ENCODE measurements at places on chromosomes 13 and 19.

DNA sequence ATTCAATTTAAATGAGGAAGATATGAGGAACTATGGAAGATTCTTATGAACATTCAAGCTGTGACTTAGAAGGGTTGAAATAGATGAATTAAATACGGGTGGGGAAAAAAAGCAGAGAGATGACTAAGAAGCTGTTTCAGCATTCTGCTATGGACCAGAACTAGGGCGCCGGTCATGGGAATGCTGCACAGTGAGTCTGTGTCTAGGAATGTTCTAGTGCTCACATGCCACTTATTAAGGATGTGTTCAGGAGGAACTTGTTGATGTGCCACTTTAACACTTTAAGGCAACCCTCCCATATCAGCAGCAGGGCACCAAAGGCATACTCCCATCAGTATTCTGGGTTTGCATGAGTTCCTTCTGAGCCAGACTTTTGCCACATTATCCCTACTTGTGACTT, 152.1 kb downstream of the POSTN start:
- DNase-seq, result peak; percentile 83

- DNase-seq, result no peak
These were observed 75.5 kb downstream of the TNFSF13B start for GRCh38 chr13:108345016-108345415.

GRCh38 chr13:97761796-97762540, 191.5 kb upstream of the IPO5 start:
- no peak for DNase-seq

DNA sequence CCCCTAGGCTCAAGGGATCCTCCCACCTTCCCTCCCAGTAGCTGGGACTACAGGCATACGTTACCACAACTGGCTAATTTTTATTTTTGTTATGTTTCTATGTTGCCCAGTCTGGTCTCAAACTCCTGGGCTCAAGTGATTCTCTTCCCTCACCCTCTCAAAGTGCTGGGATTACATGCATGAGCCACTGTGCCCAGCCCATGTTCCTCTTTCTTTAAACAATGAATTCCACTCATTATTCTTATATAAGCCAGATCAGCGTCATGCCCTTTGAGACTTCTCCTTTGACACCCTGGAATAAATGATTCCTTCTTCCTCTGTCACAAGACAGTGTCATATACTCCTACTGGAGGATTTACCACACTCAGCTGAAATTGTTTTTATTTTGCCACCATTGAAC, 519.9 kb upstream of the SPRY2 start:
- no peak for DNase-seq

DNA sequence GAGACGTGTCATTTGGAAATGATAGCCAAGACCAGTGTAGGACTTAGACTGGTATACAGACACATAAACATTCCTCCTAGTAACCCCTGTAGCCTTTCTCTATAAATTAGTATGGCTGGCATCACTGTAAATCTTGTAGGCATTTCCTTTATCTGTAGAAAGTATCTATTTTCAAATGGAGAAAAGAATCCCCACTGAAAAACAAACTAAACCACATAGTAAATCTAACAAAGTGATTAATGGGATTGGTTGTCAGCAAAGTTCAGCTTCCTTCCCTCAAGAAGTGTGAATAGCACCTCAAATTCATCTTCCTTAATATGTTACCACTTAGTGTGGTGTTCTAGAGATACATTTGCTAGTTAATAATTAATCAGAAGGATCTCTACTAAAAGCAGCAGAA, 119.4 kb upstream of the NBEA start:
- no peak for DNase-seq

GRCh38 chr13:43180837-43181236, 157.5 kb downstream of the DNAJC15 start:
- DNase-seq, result no peak

DNA sequence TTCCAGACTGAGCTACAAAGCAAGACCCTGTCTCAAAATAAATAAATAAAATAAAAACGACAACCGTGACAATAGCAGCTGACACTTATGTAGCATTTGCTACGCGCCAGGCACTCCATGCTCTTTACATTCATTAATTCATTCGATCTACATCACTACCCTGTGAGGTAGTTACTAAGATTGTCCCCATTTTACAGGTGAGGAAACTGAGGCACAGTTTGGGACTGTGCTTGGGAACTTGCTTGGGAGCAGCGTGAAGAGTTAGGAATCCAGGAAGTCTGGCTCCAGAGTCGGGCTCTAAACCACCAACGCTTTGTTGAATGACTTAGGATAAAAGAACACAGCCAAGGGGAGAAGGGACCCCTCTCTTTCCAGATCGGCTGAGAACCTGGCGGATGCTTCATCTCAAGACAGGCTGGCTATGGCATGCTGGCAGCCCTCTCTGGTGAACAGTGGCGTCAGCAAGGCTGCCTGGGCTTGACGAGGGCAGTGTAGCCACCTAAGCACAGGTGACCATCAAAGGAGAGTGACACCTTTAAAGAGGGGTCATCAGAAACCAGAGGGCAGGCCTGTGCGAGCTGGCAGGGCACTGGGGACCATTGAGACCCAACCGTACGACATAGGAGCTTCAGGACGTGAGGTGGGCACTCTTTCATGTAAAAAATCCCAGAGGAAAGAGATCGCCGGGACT, 591 bp downstream of the DOHH start:
- no peak for DNase-seq

GRCh38 chr13:113857531-113858195, 6.2 kb downstream of the GAS6 start:
- DNase-seq, result no peak

DNA sequence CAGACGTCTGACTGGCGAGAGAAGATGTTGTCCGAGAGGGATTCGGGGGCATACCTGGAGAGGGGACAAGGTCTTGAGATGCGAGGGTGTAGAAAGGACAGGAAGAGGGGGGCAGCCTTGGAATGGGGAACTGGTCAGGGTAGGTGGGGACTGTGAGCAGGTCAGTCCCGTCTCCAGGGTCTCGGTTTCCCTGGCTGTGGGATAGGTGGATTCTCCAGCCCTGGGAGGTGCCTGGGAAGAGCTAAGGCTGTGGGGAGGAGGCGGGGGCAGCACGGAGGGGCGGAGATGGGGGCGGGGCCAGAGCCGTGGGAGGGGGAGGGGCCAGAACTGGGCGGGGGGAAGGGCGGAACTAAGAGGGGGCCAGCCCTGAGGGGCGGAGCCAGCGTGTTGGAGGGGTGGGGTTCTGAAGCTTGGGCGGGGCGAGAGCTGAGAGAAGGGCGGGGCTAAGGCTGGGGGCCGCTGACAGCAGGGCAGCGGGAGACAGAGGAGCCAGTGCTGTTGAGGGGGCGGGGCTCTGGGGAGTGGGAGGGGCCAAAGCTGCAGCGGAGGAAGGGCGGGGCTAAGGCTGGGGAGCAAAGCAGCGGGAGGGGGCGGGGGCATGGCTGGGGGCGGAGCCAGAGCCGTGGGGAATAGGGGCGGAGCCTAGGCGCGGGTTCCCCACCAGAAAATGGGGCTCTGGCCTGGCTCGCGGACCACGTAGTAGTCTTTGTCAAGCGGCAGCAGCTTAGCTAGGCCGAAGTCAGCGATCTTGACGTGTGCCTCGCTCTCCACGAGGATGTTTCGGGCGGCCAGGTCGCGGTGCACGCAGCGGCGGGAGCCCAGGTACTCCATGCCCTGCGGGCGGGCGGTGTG, 9.5 kb upstream of the INSL3 start:
- peak; percentile 59 for DNase-seq

DNA sequence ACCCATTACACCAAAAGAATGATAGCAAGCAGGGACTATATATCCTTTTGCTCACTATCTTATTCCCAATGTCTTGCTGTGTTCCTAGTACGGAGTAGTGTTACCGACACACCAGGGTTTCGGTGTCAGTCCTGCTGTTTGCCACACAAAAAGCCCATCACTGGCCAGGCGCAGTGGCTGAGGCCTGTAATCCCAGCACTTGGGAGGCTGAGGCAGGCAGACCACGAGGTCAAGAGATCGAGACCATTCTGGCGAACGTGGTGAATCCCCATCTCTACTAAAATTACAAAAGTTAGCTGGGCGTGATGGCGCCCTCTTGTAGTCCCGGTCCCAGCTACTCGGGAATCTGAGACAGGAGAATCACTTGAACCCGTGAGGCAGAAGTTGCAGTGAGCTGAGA, 1467.3 kb upstream of the MIR17HG start:
- no peak for DNase-seq

DNA sequence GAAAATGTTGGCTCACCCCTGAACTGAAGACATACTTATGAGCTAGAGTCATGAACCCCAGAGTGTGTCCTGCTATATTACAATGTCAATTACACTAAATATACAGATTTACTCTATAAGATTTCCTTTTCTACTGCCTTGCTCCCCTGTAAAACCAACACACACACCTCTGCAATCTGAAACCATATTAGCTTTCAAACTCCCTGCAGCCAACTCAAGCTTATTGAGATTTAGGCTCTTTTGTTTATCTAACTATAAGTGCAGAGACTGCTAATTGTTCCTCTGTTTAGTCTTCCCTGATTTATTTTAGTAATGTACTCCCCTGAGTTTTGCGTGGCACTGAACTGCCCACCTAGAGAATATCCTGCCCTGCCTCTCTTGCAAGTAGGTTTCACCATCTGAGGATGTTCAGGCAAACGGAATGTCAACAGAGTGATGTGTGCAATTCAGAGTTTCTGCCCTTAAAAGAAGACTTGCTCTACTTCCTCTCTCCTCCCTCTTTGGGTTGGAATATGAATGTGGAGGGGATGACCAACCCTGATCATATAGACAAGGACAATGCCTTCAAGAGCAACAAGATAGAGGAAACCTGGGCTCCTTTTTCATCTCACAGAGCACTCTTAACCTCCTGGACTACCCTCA, 22.3 kb downstream of the FAM216B start:
- no peak for DNase-seq

DNA sequence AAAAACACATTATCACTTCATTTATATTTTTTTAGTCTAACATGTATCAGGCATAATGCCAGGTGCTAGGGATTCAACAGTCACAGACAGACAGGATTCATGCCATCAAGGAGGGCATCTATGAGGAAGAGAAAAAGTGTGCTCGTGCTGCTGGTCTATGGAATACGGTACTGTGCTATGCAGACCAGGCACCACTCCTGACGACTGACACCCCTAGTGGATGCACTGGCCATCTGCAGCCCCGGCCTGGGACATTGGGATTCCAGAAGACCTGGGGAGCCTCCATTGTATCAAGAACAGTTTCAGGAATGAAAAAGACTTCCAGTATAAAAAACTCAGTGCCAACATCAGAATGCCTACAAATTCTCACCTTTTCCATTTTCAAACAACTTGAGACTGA, 94.0 kb downstream of the KLF12 start:
- DNase-seq, result no peak

GRCh38 chr19:15516363-15516762, 8.0 kb downstream of the CYP4F22 start:
- DNase-seq, result no peak

GRCh38 chr19:58560007-58560887, 1.8 kb upstream of the UBE2M start:
- no peak for DNase-seq

GRCh38 chr13:53250272-53250875, 221.8 kb downstream of the OLFM4 start:
- peak; percentile 37 for DNase-seq

GRCh38 chr13:34369931-34370330, 552.0 kb downstream of the RFC3 start:
- no peak for DNase-seq

DNA sequence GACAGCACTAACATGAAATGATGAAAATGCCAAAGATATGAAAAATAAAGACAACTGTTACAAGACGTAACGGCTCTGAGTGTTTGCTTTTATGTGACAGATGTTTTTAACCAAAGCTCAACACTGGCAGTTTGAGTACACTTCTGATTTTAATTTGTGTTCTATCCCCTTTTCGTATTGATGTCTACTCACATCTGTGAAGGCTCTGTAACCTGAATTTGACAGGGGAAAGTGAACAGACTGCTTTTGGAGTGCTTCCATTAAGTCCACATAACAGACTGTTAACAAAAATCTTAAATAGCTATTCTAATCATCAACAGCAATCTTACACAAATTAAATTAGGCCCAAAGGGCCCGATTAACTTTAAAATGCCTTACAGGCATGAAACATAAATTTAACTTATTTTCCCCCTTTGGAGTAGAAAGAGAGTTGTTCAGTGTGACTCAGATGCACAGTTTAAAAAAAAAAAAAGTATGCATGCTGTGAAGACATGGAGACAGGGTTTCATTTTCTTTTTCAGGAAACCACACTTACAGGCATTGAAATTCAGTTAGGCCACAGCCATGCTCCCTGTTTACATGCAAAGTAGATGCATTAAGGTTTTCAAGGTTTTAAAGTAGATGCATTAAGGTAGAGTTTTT, 16.3 kb upstream of the RNASEH2B start:
- DNase-seq, result peak; percentile 54

- DNase-seq, result no peak
These were observed 100.6 kb upstream of the FRY start for GRCh38 chr13:31930901-31931522.

- no peak for DNase-seq
These were observed 204.1 kb downstream of the KATNAL1 start for GRCh38 chr13:30103161-30103840.
